ENCODE measurements at places on chromosomes 7 and 10.
A peak's percentile ranks its signal among the peaks of the same experiment; 100 is the strongest.

DNA sequence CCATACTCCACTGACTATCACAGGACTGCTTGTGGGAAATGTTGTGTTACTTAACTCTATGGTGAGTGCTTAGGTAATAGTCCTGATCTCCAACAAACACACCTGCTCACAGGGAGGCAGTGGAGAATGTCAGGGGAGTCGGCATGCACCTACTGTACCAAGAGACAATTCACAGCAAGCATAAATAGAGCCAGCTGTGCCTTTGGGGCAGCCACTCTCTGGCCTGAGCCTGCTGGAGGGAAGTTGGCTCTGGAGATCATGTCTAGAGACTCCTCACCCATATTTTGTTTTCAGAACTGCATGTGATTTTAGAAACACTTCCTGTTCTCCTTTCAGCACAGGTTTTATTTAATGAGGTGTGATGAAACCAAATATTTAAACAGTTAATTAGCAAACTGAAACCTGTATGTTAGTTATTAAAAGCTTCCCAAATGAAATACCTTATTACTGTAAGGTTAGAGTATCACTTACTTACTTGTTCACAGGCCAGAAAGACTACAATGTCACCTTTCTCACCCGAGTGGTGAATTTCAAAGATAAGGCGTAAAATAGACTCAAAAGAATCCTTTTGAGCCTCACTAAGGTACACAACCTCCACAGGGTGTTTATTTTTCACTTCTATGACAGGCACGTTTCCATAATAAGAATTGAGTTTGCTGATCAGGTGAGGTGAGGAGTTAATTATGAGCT, 21.8 kb downstream of the DHX32 start:
- no peak for DNase-seq

- no peak for DNase-seq
Observed at GRCh38 chr10:98469001-98469931, 22.5 kb upstream of the HPS1 start.

- no peak for DNase-seq
Observed at GRCh38 chr10:24394461-24395190, 185.7 kb downstream of the KIAA1217 start.

- DNase-seq: no peak
Observed at GRCh38 chr7:3861941-3862340, 560.9 kb downstream of the SDK1 start.

GRCh38 chr10:124599588-124600050, 138.0 kb downstream of the LHPP start:
- peak; percentile 21 for DNase-seq

GRCh38 chr10:15254808-15255648, 86.5 kb upstream of the NMT2 start:
- no peak for DNase-seq

DNA sequence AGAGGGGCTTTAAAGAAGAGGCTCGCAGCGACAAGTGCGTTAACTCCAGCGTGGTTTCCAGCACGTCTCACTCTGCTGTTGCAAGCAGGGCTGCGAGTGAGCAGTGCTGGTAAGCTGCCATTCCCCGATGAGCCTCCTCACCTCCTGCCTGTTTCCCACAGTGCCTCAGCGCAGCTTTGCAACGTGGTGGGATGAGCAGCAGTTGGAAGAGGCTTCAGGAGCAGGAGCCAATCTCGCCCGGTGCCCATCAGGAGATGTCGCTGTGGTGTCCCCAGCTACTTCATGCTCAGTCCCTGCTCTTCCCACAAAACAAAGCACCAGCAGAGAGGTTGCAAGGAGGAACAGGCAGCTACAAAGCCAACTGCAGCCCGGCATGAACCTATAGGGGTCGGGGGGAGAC, 2.4 kb upstream of the ADARB2 start:
- no peak for DNase-seq

Data from Right ventricle myocardium inferior (tissue), 1 donor.